ENCODE measurements at places on chromosomes 2 and 18.

GRCh38 chr2:220533485-220533884 is 906.1 kb downstream of the SLC4A3 start:
- peak; percentile 3 for DNase-seq

DNA sequence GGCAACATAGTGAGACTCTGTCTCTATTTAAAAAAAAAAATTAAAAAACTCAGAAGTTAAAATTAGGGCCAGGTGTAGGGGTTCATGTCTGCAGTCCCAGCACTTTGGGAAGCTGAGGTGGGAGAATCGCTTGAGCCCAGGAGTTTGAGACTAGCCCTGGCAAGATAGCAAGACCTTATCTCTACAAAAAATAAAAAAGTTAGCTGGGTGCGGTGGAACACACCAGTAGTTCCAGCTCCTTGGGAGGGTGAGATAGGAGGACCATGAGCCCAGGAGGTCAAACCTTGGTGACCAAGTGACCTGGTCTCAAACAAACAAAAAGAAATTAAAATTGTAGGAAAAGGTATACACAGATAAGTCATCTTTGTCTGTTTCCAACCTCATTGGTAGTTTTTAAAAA is 11.3 kb downstream of the TTLL4 start:
- no peak for DNase-seq

GRCh38 chr2:70808983-70809958 is 11.1 kb downstream of the CLEC4F start:
- no peak for DNase-seq

GRCh38 chr2:44906972-44907371 is 34.5 kb upstream of the SIX3 start:
- DNase-seq: no peak

- no peak for DNase-seq
Measured at GRCh38 chr2:11155381-11156035, at the start of gene SLC66A3. Gene SLC66A3 (plus strand): TSS chr2:11155467. CDS start chr2:11155547, 80 bp downstream.

DNA sequence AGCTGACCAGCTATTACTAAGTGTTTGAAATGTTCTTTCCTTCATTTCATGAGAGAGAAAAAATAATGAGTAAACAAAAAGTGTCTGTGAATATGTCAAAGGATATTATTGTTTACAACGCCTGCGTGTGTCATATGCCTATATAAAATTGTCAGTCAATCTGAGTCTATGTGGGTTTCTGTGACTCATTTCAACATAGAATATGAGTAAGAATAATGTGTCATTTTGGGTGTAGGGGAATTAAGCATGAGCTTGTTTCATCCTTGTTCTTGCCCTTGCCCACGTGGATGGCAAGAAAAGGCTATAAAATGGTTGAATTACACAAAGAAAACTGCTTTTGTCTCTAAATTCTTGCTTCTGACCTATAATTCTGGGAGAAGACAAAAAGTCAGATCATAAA is 466.0 kb downstream of the PTH2R start:
- DNase-seq: no peak

GRCh38 chr2:175463589-175464310 is 282.2 kb upstream of the ATP5MC3 start:
- no peak for DNase-seq

GRCh38 chr18:52716973-52717372 is 377.0 kb downstream of the DCC start:
- DNase-seq: no peak

DNA sequence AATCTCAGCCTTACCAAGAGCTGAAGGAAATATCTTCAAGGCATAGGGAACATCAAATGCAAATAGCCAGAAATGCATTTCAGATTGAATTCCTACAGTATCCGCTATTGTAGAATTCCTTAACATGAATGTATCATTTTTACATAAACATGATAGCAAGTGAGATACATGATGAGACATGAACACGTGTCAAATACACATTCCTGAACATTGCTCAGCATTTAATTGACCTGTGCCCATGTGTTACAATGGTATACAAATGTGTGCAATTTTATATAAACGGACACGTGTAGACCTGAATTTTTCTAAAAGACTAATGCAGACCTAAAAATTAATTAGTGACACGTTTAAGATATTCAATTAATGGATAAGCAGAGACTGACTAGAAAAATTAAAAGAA is 133.0 kb upstream of the TLK1 start:
- DNase-seq: no peak

DNA sequence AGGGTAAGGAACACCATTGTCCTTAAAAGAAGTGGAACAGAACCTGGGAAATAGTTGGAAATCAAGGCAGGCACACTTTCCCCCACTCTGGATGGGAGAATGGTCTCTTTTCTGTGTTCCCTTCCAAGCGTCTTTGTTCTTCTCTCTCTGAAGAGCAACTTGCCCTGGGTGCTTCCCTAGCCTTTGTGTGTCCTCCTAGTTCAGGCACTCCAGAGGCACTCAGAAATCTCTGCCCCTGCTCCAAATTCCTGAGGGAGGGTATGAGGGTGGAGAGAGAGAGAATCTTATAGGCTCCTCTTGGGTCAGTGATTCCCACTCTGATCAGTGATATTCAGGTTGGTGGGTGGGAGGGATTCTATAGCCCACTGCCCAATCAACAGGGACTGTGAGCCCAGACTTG is 8.8 kb upstream of the SIX2 start:
- DNase-seq: no peak

DNA sequence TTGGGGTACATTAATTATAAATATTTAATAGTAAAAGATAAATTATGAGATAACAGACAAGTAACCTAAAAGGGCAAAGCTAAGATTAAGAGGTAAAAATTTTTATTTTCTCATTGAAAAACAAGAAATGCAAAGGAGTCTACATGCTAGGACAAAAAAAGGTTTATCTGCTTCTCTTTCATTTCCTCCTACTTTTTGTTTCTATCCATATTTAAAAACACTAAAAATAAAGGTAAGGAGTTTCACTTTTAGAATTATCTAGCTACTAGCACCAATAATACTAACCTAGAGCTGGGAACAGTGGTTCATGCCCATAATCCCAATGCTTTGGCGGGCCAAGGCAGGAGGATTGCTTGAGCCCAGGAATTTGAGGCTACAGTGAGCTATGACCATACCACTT is 1551.7 kb upstream of the SLC39A10 start:
- no peak for DNase-seq

DNA sequence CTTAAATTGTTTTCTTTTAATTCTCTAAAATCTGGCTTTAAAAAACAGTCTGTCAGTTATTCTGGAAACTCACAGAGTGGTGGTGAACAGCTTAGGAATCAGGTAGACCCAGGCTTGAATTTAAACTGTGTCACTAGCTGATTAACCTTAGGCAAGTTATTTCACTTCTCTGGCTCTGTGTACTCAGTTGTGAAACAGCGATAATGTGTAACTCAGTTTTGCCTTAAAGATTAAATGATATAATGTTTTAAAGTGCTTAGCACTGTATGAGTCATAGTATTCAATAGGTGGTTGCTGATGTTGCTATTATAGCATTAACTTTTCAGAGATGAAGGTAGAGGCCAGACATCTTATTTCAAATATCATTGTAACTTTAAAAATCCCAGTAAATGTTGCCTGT is 40.7 kb downstream of the PKP4 start:
- no peak for DNase-seq

DNA sequence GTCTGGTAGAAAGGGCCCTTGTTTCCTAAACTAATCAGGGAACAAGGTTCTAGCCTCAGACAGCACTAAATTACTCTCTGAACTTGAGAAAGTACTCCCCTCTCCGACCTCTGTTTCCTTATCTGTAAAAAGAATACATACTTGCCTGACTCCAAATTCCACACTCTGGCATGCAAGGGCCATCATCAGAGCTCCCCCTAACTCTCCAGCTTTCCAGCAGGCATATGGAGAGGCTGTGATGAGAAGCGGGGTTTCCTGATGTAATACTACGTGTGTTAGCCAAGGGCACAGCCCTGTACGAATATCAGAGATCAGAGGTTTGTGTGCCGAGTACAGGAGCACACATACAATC is 1.8 kb upstream of the EVA1A start:
- DNase-seq: no peak

DNA sequence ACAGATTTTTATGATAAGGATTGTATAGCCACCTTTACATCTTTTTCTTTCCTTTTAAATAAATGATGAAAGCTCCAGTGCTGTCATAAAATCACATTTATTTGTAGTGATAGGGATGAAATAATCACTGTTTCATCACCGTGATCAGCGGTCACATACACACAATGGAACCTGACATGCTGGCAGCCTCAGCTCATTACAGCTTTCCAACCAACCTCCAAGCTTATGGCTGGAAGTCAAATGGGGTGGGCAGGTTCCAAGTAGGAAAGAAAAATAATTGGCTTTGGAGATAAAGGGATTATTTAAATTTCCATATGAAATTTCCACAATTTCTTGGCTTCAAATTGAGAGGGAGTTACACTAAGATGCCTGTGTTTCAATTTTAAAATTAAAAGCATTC is 251.3 kb downstream of the PLCL1 start:
- DNase-seq: no peak

DNA sequence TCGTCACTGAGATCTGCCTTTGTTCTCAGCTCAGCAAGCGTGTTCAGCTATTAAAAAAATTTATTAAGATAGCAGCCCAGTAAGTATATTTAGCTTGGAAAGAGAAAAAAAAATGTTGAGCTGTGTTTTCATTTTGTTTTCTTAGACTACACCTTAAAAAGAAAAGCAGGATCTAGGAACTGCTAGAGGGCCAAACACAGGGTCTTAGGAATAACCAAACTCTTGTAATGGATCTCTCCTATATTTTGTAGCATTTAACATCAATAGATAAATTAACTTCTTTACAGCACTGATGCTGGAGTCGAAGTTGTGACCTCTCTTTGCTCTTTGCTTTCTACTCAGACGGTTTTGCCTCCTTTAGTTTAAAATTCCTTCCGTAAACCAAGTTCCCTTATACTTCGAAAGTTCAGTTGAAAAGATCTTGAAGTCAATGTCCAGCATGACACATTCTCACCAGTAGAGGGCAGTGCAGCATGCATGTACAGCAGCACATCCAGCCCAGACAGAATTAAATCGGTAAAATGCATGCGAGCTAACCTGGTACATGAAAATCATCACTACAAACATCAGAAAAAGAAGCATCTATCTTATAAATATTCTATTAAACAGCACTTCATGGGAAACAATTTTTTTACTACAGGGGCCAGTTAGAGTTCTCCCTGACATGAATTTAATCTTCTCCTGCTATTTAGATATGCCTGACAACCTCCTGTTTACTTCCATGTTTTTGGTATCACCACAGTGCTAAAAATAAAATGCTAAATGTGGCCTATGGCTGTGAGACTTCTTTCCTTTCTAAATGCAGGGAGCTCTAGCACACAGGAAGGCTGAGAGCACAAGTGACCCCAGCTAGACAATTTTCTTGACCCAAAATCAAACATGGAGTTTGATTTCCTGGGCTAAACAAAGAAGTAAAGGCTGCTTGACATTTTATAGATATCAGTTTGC is 48.2 kb upstream of the MAP3K20 start:
- DNase-seq: peak; percentile 81

DNA sequence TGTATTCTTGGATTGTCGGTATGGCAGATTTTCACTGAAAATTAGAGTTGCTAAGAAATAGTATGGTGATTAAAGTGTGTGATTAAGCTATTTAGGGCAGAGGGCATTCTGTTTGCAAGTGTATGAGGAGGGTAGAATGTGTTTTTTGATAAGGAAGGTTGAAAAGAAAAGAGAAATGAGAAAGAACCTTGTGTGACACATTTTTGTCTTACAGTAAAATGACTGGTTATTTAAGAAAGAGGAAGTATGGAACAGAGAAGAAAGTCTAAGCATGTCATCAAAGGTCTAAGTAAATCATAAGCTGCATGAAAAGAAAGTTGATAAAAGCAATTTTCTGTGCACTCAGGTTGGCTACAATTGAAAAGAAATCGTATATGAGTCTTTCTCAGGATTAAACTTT is 5.2 kb upstream of the RSAD2 start:
- DNase-seq: no peak

DNA sequence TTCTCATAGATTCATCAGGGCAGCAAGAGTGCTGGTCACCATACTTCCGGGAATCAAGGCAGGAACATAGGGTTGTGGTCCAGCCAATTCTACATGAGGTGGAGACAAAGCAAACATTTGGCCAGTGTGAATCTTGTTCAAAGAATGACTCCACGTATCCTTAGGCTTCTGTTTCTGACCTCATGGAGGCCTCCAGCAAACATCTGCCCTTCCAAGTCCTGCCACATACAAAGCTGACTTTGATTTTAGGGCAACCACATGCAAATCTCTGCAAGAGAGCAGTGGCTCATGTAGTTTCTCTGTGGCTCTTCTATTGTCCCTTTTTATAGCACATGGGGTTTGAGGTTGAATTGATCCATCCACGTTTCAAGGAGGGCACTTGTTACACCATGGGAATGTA is 132.1 kb upstream of the MMADHC start:
- DNase-seq: no peak

- no peak for DNase-seq
Measured at GRCh38 chr2:5464657-5465056, 227.5 kb upstream of the SOX11 start.

DNA sequence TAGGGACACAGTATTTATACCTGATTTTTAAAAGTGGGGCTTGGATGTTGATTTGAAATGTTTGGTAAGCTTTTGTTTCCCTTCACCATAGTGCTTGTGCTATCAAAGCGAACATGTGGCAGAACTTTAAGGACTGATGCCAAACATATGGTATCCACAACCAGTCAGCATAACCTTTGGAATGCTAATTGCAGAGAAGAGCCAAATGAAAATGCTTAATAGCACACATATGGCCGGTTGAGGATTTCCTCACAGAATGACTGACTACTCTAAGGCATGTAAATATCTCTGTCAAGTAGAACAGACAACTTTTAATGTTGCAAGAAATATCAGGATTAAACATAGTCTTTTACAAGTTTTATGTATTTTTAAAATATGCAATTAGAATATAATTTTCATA is 120.9 kb upstream of the COL3A1 start:
- no peak for DNase-seq

- no peak for DNase-seq
Measured at GRCh38 chr2:145413261-145414030, 893.5 kb upstream of the ZEB2 start.

DNA sequence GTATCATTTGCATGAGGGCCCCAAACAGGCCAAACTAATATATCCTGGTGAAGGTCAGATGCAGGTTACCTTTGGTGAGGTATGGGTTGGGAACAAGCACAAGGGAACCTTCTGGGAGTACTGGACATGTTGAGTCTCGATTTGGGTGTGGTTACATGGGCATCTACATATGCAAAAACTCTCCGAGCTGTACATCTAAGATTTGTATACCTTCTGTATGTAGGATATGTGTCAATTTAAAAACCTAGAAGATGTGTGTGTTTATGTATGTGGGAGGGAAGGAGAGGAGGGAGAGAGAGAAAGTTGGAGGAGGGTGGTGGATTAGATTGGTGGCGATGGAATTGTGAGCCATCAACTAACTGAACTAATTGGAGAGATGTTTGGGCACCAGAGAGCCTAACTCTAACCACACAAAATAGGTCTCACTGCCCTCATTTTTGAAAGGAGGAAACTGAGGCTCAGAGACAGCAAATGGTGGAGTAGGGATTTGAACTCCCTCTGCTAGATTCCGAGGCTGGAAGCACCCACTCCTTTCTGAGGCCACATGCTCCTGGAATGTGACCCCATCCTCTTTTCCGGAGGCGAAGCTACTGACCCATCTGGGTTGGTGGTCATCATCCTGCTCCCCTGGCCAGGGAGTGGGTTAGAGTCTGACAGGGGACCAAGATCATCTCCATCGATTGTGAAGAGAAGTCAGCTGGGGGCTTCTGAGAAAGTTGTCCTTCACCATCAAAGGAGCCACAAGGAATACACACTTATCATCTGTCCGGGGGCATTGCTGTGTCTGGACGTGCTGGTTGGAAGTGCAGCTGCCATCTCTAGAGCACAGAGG is 107.3 kb upstream of the MYCN start:
- DNase-seq: no peak

GRCh38 chr2:281381-281780 is 6.5 kb downstream of the ALKAL2 start:
- no peak for DNase-seq

- no peak for DNase-seq
Measured at GRCh38 chr2:43160778-43161177, 65.6 kb downstream of the ZFP36L2 start.

Data from activated CD4-positive, alpha-beta T cell treated with anti-CD3 and anti-CD28 coated beads, Interleukin-2, amount 50 U/mL, for 48 hours (primary cell).